ENCODE measurements at places on chromosomes 6 and 20.

GRCh38 chr20:17023806-17024205, 203.0 kb upstream of the PCSK2 start:
- no peak for DNase-seq

DNA sequence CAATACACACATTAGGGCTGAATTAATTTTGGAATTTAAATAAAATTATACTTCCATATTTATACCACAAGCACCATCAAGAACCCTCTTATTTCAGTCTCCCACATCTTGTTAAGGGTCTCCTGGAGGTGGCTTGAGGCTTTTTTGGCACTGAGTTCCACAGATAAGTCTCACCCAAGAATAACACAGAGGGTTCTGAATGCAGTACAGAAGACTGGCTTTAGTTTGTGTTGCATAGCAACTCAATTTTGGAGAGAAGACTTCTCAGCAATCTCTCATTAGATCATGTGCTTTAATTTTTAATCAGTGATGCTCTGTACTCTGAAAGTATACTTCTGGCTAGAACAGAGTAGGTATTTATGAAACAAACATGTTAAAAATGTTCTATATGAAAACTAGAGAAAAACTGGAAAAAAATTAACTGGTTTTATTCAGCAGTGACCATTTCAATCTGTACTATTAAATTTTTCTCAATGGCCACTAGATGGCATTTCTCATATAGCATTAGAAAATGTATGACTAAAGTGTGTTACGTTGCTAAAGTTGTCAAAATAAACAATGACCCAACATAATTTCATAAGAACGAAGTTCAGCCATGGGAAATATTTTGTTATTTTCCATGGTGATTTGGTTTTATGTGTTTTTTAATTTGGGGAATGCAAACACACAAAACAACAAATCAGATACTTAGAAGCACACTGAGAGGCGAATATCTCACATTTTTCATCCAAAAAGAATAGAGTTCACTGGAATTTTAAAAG, 32.7 kb upstream of the MAP7 start:
- no peak for DNase-seq

- DNase-seq = peak; percentile 15
Observed at GRCh38 chr6:79868098-79868722, 79.1 kb downstream of the ELOVL4 start.

DNA sequence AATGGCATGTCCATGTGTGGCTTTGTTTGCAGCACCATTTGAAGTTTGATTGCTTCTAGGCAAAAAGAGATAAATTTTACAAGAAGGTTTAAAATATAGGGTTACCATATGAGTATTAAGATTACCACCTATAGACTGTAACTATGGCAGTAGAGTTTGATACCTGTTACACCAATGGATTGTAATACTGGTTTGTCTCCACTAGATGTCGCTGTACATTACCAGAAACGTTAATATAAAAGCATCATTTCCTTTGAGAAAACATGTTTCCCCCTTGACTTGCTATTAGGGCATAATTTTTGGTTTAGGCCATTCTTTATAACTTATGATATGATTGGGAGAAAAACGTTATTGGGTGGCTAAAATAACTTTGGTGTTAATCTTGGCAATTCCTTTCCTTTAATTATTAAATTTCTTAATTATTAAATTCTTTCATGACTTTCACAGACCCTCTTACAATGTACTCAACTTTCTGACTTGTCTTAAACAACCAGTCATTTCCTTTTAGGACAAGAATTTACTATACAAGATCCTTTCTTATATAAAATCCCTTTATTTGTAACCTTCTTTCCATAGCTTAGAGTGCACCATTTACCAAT, 42.8 kb downstream of the HLA-DPB1 start:
- DNase-seq = peak; percentile 52

DNA sequence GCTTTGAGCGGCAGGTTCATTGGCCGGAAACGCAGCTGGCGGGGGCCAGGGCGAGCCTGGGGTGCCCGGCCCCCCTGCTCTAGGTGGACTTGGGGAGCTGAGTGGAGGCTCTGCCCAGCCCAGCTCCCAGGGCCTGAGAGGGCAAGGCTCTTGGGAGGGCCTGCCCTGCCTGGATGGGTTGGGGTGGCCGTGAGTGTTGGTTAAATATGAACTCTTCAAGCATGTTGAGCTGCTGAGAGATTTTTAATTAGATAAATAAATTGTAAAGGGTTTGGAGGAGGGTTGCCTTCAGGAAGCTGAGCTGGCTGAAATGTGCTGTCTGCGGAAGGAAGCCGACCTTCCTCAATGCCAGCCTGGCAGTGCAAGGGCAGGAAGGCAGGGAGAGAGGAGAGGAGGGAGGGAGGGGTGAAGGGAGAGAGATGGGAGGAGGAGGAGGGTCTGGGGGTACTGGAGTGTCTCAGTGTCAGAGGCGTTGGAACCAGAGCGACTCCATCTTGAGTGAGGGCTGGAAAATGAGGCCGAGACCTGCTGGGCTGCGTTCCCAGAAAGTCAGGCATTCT, 39.4 kb upstream of the PMEPA1 start:
- DNase-seq = no peak

DNA sequence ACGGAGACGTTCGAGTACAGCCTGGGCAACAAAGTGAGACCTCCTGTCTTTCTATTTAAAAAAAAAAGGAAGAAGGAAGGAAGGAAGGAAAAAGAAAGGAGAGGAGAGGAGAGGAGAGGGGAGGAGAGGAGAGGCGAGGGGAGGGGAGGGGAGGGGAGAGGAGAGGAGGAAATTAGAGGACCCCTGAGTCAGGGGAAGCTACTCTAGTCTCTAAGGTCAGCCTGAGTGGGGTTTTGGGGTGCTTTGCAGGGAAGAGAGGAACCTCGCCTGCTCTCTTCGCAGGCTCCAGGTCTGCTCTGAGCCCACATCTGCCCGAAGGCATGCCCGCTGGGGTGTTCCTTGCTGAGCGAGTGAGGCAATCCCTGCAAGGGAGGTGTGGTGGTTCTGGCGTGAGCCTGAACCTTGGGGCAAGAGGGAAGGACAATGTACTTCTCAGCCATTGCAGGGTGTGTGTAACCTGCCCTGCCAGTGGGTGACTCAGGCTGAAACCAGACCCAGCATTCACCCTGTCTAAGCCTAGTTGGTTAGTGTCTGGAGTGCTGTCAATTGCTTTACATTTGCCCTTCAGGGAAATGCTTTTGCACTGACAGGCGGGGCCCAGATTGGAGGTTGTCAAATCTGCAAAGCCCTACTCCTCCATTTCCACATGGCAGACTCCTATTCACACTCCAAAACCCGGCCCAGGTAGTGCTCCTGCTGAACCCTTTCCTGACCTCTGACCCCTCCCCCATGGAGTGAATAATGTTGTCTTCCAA, 15.3 kb upstream of the MMP9 start:
- DNase-seq = no peak
